ENCODE measurements at places on chromosomes 12 and 14. TPM values are rescaled to one million over a fixed set of nuclear protein-coding genes. Genes with fewer than 3 reads are reported as not detected.

DNAH10 gene
- total RNA-seq: 0.23 TPM

EXOC3L4 gene
- total RNA-seq: 4.2 TPM

HEBP1 gene
- total RNA-seq: 86.2 TPM

APEX1 gene
- 101 TPM for total RNA-seq

RIN3 gene
- 56.0 TPM for total RNA-seq

KRT6A gene
- total RNA-seq: 3.0 TPM

ZNF410 gene
- 50.6 TPM for total RNA-seq

DPPA3 gene
- total RNA-seq: not detected

CFAP251 gene
- 2.5 TPM for total RNA-seq

KRT75 gene
- total RNA-seq: not detected

RND1 gene
- total RNA-seq: 7.1 TPM

NOVA1 gene
- 1.6 TPM for total RNA-seq

Data from upper lobe of right lung (tissue), 1 donor.